Right renal pelvis (tissue), 4 donors: ENCODE measurements at places on chromosomes 16 and 17. TPM values are rescaled to one million over a fixed set of nuclear protein-coding genes. Genes with fewer than 3 reads are reported as not detected.

Gene LPCAT2
- 9.4 TPM for polyA plus RNA-seq

Gene ACSM2A
- 76.3 TPM for polyA plus RNA-seq

Gene PRKCB
- polyA plus RNA-seq: 4.3 TPM

Gene UQCRC2
- polyA plus RNA-seq: 288 TPM

Gene AANAT
- not detected for polyA plus RNA-seq

Gene CYB5B
- polyA plus RNA-seq: 153 TPM
